ENCODE measurements at places on chromosomes 16 and 17.

GRCh38 chr16:61362585-61362984 lies 673.7 kb downstream of the CDH8 start:
- DNase-seq = no peak

- no peak for DNase-seq
Observed at GRCh38 chr16:1362807-1363206, 11.1 kb downstream of the GNPTG start.

DNA sequence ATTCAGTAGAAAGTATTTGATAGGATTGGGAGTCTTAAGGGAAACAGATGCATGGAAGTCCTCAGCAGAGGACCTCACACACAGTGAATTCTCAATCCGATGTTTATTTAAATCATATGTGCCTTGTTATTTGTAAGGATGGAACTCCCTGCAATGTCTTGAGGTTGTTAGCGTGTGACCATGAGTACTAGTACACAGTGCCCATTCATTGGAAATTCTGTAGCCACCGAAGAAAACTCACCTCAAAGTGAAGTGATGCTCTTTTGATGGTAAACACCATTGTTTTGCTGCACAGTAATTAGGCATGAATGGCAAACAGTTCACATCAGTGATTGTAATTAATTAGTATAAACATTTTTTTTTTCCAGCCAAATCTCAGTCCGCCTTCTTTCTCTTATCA lies 173.6 kb downstream of the MSI2 start:
- DNase-seq = no peak

DNA sequence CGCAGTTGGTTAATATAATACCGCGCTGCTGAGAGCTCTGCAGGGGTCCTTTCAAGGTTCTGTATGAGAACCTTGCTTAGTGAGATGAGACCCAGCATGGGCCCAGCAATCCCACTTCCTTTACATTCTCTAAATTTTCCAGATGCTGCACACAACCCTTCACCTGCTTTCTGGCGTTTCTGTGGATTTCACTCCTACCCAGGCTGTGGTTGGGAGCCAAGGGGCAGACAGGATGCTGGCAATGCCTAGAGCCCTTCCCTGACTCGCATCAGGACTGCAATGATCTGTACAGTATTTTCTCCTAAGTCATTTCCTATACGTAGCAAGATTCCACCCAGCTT lies 10.1 kb upstream of the PIPOX start:
- DNase-seq = no peak

DNA sequence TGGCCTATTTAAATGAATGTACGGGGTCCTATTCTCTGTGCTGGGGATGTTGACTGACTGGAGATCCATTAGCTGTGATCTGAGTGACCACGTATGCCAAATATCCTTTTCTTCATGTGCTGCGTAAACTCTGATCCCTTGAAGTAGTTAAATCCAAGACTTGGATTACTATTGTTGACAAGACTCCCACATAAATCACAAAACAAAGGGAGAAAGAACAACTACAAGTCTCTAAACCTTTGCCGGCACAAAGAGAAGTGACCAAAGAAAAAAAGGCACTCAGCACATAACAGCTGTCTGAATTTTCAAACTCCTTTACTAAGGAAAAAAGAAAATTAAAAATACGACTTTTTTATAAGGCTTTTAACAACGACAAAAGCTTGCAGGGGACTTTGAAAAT lies 559.9 kb upstream of the CDH8 start:
- no peak for DNase-seq

- DNase-seq = no peak
Observed at GRCh38 chr16:5884996-5885395, 787.4 kb upstream of the EEF2KMT start.

DNA sequence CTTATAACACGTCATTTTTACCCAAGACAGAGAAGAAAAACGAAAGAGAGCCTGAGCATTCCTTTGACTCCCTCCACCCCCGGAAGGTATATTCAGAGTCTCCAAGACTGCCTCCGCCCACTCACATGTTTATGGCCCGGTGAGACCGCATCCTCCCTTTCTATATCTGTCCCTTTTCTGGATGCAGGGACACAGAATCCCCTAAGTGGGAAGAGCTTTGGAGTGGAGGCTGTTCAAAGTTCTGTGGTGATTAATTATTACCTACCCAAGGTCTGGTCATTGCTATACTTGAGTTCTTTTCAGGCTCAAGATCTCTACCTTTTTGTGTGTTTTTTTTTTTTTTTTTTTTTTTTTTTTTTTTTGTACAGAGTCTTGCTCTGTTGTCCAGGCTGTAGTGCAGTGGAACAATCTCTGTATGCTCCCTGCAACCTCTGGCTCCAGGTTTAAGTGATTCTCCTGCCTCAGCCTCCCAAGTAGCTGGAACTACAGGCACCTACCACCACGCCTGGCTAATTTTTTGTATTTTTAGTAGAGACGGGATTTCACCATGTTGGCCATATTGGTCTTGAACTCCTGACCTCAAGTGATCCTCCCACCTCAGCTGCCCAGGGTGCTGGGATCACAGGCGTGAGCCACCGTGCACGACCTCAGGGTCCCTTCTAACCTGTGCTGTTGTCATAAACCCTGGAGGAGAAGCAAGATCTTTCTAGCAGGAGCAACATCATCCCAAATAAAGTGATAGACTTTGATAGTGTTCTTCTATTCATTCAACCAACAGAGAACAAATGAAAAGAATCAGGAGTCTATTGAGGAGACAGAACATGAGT lies 407.1 kb downstream of the WWOX start:
- no peak for DNase-seq

DNA sequence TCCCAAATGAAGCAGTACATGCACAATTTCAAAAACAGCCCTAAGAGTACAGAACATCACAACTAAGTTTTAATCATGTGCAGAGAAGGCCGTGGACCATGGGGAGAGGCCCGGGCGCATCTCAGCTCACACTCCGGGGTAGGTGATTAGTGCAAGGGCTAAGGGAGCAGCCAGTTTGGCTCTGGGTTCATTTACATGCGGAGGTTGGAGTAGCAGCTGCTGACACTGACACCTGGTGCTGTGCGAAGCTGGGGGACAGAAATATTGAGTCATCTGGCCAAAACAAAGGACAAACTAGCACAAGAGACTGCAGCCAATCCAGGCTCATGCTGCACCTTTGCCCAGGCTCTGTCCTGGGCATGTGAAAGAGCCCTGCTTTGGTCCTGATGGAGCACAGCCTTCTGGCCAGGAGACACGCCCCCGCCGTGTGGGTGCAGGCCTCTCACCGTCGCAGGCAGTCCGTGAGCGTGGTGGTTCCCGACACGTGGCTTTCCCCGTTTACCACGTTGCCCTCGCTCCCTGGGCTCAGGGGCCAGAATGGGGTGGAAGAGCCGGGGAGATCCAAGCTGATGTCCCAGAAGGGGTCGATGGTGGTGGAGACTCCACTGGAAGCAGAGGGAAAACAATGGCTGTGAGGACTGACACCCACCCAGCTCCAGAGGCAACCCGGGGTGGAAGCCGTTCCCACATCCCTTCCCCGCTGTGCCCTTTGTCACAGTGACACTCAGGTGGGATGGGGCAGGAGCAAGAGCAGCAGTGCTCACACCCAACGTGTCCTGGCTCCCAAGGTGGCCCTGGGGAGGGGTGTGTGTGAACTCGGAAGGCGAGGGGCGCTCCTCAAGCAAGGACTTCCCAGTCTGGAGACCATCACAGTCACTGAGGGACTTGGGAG lies 31.9 kb downstream of the USP22 start:
- DNase-seq = no peak

Measured in AML-193 (cell line).